H1 (cell line): ENCODE measurements at places on chromosomes 1 and 21.

- no peak for DNase-seq
Observed at GRCh38 chr1:92975551-92976232, 14.4 kb upstream of the DIPK1A start.

GRCh38 chr1:223011505-223011856 is 131.6 kb downstream of the TLR5 start:
- no peak for DNase-seq

DNA sequence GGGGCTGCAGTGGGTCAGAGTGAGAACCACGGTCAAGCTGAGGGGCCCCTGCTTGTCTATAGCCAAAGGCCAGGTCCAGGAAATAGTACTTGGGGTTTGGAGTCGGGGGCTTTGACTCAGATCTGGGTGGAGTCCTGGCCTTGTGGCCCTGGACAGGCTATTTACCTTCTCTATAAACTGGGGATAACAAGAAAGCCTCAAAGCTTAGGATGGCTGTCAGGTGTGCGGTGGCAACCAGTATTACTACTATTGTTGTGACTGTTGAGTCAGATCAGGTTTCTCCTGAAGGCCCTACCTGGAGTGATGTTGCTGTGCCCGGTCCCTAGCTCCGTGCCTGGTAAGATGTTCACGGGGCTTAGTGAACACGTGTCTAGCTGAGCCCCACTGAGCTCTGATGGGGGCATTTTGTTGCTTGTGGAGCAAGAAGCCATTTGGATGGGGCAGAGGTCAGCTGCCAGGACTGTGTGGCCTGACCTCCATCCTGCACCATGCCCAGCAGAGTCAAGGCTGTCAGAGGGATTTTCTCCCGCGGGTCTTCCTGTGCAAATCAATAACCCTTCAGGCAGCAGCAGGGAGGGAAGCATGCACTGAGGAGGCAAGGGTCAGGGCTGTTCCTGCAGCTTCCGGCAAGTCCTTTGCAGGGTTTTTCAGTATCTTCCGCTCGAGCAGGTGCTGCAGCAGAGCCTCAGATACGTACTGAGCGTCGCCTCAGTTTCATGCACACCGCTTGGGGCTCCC is 170.3 kb downstream of the CAMTA1 start:
- no peak for DNase-seq

DNA sequence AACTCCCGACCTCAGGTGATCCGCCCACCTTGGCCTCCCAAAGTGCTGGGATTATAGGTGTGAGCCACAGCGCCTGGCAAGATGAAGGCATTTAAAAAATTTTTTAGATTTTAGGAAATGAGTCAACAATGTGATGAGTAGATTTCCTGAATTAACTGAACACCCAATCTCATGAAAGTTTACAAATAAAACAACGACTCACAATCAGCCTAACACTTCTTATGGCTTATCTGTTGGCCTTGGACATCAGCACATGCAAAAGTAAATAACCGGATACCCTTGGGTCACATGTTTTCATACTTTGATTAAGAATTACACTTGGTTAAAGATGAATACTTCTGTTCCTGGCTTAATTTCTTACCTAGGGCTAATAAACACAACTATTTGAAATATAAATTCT is 3.0 kb downstream of the GNG12 start:
- DNase-seq, result no peak

DNA sequence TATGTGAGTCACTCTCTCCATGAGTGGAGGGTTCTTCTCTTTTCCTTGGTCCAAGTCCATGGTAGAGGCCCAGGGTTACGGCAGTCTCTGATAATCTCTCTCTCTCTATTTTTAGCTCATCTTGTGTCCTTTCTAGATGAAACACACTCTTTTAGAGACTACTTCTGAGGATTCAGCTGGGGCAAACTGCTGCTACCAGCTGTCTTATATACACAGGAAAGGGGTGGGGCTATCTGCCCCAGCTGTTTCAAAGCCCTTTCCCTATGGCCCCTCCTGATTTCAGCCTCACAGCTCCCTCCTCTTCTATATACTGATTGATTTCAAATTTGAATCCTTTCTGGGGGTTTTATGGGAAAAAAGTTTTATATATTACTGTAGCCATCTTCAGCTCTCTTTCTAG is 324.8 kb downstream of the RWDD3 start:
- no peak for DNase-seq

DNA sequence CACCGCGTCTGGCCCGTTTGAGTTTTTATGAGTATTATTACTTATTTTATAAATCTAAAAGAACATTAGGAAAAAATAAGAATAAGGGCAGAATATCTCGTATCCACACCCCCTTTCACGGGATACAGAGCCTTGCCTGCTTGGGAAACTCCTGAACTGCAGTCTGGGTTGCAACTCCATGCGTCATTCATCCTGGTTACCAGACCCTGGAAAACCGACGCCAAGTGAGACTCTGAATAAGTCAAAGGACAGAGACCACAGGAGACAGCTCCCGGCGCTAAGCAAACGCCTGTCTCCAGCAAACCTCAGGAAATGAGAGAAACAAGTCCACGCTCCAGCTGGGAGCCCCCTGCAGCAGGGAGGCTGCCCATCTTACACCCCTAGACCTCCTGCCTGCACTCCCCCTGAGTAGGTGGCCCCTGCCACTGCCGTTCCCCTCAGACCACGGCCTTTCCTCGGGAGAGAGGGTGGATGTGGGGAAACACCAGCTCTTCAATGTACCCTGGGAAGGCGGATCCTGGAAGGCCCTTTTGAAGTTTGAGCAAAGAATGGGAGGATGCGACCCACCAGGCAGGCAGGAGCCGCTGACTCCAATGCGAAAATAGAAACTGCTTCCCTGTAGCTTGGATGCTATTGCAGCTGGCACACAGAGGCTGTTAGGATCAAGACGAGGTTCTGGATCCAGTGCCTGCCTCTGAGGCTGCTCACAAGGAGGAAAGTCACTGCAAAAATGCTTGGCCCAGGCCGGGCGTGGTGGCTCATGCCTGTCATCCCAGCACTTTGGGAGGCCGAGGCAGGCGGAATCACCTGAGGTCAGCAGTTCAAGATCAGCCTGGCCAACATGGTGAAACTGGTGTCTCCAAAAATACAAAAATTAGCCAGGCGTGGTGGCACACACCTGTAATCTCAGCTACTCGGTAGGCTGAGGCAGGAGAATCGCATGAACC is 37.7 kb upstream of the GPR157 start:
- no peak for DNase-seq

DNA sequence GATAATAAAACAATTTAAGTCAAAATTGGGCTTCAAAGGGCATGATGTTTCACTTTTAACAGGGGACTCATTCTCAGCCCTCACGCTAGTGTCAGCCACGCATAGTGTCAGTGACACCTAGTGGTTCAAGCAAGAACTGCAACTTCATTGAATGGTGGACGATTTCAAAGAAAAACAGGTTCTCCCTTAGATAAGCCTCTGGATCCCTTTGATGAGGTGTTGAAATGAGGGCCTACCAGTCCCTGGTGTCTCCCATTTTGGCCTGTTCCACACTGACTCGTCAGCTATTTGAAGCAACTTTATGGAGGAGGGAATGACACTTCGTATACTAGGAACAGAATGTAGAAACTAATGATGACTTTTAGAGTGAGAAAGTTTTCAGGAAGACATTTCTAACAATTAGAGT is 56.2 kb downstream of the FCRL5 start:
- DNase-seq, result no peak

DNA sequence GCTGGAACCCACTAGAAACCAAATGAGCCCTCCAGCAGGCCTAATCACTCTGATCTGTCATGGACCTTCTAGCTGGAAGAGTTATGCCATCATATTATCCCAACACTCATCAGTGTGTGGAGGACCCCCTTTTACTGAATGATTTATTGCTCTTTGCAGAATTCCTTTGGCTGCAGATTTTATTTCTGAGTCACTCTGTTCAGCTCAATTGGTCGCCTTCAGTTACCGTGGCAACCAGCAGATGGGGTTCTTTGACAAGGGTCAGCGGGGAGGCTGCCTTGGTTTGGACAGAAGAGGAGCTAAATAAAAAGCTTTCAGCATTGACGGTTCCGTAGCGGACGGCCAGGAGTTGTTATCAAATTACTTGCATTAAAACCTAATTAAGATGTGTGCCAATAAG is 220.1 kb downstream of the SDCCAG8 start:
- DNase-seq, result peak; percentile 71

DNA sequence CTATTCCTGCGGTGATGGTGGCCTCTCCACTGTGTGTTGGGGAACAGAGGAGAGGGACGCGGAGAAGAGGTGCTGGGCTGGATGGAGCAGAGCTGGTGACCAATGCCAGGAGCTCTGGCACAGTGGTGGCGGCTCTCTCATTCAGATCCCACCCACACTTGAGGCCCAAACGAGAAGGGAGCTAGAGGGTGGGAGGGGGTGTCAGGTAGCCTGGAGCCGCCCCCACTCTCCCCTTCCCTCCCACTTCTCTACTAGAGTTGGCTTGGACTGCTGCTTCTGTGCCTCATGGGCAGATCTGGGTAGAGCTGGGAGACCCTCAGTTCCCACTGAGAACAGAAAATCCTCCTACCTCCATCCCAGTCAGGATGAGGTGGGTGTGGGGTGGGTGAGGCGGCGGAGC is 3.5 kb downstream of the TTC39A start:
- DNase-seq, result no peak

DNA sequence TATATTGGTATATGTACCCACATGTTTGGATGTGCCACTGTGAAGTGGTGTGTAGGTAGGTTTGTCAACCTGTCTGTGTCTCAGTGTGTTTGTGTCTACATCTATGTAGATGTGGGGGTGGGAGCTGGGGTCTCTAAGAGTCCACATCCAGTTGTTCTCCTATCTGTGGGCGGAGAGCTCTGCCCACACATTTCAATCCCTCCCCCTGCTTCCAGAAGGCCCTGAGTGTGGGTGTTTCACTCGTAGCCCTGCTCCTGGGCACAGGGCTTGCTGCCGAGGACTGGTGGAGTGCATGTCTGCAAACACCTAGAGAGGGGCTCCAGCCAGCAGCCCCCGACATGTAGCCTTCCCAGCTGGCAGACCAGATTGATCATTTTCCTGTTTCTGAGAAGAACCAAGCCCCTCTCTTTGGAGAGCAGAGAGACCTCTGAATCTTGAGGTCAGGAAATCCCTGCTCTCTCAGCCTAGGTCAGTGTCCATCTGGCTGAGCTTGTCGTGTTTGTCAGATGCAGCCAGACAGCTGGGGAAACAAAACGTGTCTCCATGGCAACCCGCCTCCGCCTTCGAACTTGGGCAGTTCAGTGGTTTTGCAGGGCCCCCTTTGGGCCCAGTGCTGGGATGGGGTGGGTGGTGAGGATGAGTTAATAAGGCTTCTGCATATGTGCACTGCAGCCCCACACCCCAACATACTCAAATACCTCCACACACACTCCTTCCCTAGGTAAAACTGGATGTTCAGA is 31.2 kb upstream of the SYNC start:
- no peak for DNase-seq

DNA sequence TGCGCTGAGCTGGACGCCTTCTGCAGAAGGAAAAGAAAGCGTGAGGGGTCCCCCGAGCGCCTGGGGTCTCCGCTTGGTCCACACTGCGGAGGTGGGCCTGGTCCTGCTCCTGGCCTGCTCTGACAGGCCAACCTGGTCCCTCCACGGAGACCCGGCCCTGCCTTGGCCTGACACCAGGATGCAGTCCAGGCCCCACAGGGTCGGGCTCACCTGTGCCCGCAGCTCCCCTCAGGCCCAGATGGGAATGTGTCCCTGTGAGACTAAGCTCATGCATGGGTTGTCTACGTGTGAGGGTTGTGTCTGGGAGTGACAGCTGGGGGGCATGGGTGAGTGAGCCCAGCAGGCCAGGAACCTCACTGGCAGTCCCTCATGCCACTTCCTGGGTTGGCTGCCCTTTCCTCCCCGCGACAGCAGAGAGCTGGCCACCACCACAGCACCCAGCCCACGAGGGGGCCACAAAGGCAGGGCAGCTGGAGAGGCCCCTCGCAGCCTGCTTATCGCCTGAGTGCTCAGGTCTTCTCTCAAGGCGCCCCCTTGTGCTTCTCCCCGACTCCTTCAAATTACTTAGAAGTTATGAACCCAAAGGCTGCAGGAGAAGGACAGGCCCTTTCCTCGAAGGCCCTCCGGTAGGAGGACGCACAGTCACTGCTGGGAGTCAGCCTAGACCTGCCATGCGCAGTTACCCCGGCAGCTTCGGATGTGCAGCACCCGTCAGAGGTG is 41.1 kb downstream of the SLC45A1 start:
- no peak for DNase-seq

DNA sequence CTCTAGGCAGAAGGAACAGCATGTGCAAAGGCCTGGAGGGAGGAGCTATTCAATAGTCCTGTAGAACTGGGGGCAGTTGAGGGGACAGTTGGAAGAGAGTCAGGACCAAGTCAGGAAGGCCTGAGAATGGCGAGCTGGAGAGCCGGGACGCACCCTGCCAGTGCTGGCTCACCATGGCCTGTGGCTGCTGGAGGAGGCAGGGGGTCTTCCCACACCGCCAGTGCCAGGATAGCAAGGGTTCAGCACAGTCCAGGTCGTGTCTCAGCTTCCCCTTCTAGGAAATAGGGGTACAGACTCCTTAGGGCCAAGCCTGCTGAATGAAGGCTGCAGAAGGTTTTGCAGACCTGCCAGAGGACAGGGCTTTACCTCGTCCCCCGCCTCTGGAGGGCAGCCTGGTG is 7.3 kb downstream of the PODN start:
- peak; percentile 43 for DNase-seq

DNA sequence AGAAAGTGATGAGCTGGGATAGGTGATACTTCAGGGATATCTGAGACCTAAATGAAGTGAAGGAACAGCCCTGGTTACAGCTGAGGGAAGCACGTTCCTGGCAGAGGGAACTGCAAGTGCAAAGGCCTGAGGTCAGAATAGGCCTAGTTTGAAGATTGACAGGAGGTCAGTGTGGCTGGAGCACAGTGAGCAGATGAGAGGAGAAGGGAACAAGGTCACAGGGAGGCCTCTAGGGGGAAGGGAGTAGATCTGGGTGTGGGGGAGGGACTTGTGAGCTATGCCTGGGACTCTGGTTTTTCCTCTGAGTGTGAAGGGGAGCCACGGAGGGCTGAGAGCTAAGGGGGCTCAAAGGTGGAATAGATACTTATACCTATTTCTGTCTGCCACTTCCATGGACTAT is 736.4 kb downstream of the MATN1 start:
- DNase-seq, result no peak

DNA sequence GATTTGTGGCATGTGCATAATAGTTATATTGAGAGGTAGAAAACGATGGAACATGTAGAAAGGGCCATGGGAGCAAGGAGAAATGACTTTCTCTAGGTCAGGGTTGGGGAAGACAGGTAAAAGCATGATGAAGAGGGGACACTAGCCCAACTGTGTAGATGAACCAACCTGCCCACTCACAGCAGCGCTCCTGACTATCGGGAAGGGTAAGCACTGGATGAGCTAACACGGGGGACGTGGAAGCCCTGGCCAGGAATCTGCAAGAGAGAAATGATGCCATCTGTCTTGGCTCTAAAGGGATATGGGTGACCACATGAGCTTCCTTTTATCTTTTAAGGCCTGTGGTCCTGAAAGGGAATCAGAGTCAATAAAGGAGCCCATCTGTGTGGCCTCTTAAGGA is 36.2 kb upstream of the TMEM125 start:
- no peak for DNase-seq

GRCh38 chr1:158145173-158145719 is 35.4 kb upstream of the CD1D start:
- DNase-seq, result no peak

GRCh38 chr1:69791311-69791710 is 223.6 kb downstream of the LRRC7 start:
- no peak for DNase-seq
